ENCODE measurements at places on chromosomes 4 and X. TPM values are rescaled to one million over a fixed set of nuclear protein-coding genes. Genes with fewer than 3 reads are reported as not detected.

Gene C4orf46
- 17.3 TPM for total RNA-seq

Gene FMR1NB
- total RNA-seq, result not detected

Gene PRSS12
- total RNA-seq, result 14.6 TPM

Gene HSFX3
- not detected for total RNA-seq

Gene CCDC158
- total RNA-seq, result 0.19 TPM

Gene NSG1
- total RNA-seq, result 10.4 TPM

Gene TRIM60
- total RNA-seq, result not detected

Gene SPOCK3
- 2.0 TPM for total RNA-seq

Gene TRIM2
- total RNA-seq, result 21.7 TPM

Gene CITED1
- total RNA-seq, result not detected

Gene PDZD4
- total RNA-seq, result 0.56 TPM

Measured in regular cardiac myocyte (primary cell).